ENCODE measurements at places on chromosomes 2 and 18.

GRCh38 chr2:113013336-113013661 lies 8.0 kb downstream of the IL36A start:
- no peak for DNase-seq

DNA sequence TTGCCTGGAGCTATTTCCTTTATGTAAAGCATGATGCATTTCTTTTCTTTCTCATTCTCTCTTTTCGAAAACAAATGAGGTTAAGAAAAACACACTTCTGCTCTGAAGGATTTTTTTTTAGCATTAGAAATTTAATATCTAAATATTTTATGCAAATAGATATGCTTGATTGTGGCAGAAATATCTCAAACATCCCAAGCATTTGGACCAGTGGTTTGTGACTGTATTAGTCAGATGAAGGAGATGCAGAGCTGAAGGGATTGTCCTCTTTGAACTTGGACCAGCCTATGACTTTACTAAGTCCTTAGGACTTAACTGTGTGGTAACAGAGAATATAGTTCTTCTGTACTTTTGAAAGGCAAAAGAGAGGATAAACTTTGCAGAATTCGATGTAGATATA lies 335.9 kb upstream of the NT5C1B start:
- no peak for DNase-seq

DNA sequence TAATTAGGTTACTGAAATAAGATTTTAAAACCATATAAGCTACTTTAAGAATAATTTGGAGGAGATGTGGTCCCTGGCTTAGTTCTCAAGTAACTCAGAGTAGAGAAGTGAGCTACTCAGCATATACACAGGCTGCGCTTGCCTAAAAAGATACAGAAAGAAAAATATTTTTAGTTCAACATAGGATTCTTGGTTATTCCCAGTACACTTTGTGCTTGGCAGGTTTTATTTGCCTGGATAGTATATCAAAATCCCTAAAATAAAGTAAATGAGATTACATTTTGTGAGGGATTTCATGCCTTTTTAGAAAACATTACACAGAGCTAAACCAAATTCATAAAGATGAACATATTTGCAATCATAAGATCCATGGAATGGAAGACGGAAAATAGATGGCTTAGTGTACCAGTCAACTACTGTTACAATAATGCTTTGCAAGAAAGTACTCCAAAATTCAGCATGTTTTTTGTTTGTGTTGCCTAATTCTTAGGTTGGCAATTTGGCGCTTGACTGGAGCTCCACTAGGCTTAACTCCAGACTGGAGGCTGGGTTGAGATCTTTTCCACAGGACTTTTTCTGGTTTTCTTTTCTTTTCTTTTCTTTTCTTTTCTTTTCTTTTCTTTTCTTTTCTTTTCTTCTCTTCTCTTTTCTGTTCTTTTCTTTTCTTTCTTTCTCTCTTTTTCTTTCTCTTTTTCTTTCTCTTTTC lies 600.5 kb upstream of the SYT4 start:
- DNase-seq, result no peak

DNA sequence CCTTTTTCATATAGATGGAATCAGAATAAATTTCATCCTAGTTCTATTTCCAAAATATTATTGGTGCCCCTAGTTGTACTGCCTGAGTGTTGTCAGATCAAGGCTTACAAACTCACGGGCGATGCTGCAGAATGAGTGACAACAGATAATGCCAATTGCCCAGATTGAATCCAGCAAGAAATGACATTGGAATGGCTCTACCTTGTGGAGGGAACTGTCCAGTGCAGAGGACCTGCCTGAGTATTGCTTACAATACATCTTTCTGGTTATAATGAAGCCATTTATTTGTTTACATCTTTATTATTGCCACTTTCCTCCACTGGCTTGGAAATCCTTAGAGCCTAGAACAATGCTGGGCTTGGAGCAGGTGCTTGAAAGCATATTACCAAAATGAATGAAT lies 7.8 kb upstream of the IL1R2 start:
- peak; percentile 22 for DNase-seq

DNA sequence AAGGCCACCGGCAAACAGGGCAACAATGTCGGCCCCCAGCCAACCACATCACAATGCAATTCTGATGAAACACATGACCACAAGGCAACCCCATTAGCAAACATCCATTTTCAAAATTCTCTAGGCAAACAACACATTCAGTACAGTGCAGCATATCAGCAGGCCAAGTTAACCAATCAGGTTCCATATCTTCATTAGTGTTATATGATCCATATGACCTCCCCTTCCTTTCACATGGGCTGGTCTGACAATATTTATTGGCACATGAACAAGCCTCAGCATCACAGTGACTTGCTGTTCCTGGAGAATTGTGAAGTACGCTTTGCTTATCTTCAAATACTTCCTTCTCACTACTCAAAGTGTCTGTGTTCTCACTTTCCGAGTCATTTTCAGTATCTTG lies 19.8 kb downstream of the RNF103 start:
- DNase-seq, result no peak

DNA sequence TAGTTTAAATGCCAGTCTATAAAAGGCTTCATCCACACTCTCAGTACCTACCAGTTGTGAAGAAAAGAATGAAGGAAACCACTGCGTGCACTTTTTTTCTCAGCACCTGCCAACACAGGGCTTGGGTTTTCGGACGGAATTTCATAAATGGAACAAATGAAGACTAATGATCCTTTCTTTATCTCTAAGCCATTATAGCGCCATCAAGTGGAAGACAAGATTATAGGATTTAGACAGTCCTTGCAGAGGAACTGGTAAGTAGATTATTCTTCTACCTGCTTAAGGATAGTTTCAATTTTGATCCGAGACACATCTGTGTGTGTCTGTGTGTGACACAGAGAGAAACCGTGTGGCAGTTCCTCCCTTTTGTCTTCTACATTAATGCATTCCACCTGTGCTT lies 245.6 kb downstream of the NRXN1 start:
- DNase-seq, result no peak

DNA sequence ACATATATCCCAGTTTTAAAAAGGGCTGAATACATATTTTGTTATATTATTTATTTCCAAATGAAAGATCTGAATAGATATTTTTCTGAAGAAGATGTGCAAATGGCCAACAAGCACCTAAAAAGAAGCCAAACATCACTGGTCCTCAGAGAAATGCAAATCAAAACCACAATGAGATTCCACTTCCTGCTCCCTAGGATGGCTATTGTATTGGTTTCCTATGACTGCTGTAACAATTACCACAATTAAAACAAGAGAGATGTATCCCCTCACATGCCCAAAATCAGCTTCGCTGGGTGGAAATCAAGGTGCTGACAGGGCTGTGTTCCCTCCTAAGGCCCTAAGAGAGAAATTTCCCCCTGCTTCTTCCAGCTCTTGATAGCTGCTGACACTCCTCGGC lies 23.2 kb downstream of the ABCB11 start:
- no peak for DNase-seq

GRCh38 chr2:235553696-235554100 lies 59.9 kb downstream of the AGAP1 start:
- no peak for DNase-seq

DNA sequence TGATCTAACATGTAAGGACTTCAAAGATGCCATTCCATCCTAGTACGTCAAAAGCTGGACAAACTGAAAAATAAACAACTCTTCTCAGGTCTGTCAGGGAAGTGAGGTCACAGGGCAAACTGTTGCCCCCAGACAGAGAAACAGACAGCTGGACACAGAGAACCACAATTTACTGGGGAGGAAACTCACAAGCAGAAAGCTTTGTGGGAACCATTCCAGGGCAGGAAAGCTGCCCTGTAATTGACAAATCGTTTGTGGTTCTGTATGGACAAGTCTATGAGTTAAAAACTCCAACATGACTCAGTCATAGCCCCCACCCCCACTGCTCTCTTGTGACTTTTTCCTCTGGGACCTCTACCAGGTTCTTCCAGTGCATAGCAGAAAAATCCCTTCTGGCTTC lies 28.4 kb downstream of the MCEE start:
- peak; percentile 80 for DNase-seq

GRCh38 chr18:10346749-10347415 lies 107.6 kb upstream of the APCDD1 start:
- no peak for DNase-seq

GRCh38 chr2:177983183-177983788 lies 89.3 kb downstream of the PDE11A start:
- DNase-seq, result peak; percentile 58

- no peak for DNase-seq
Observed at GRCh38 chr2:70450641-70451250, 102.9 kb downstream of the TGFA start.

DNA sequence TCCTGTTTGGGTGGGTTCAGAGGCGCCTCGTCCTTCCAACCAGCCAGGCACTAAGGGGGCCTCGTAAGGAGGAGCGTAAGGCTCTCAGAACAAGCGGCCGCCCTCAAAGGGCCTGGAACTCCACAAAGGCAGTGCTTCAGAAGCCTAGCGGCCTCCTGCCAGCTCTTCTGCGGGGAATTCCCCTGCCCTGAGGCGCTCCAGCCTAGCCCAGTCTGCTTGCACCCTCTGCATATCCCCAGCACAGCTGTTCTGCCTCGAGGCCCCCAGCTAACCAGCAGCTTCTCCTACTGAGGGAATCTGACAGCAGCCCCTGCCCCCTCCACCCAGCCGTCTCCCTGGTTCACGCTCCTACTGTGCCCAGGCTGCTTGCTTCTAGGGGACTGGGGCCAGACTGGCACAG lies 265.9 kb downstream of the TFCP2L1 start:
- no peak for DNase-seq

GRCh38 chr2:84494070-84494469 lies 22.2 kb upstream of the DNAH6 start:
- peak; percentile 52 for DNase-seq

DNA sequence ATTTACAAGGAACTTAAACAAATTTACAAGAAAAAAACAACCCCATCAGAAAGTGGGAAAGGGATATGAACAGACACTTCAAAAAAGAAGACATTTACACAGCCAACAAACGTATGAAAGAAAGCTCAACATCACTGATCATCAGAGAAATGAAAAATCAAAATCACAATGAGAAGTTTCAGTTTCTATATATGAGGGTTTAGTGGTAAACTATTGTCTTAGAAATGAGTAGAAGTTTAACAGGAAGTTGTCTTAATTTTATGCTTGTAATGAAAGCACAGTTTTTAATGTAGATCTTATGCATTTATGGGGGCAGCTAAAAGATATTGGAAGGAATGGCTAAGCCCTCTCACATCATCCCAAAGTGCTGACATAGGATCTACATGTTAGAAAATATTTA lies 325.4 kb downstream of the ERBB4 start:
- no peak for DNase-seq

- DNase-seq, result no peak
Observed at GRCh38 chr2:235607546-235608199, 113.8 kb downstream of the AGAP1 start.

- no peak for DNase-seq
Observed at GRCh38 chr2:201939453-201939941, 94.2 kb upstream of the FZD7 start.

GRCh38 chr2:214066862-214067261 lies 344.0 kb upstream of the VWC2L start:
- DNase-seq, result no peak

- no peak for DNase-seq
Observed at GRCh38 chr2:603427-603826, 73.8 kb downstream of the TMEM18 start.

DNA sequence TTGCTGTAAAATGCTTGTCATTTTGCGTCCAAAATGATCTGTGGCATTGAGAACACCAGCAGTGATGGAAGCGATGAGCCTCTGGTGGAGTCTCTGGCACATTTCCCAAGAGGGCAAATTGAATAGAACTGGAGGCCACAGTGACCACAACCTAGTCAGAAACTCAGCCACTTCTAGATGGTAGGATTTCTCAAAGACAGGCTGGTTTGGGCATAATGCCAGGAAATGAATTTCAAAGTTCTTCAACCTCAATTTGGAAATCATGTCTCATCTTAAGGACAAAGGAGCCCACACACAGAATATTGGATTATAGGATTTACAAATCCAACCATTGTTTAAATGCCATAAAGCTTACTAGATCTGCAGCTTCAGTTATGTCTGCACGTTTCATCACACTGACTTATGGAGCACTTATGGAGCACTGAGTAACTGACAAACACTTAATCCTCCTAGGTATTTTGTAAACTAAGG lies 132.1 kb downstream of the COL6A3 start:
- no peak for DNase-seq

DNA sequence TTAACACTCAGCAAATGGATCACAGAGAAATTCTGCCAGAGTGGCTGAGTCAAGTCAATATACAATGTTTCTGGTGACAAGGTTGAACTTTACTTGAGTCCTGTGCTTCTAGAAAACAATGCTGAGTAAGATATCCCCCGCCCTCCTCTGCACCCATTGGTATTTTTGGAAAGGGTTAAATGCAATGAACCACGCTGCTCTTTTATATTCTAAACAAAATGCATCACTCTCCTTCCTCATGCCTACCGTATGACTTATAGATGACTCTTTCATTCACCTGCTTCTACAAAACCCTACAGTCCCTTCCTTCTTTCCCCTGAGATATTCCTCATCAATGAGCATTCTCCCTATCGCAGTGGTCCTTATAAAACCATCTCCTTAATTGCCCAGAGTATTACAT lies 168.8 kb downstream of the TXNL1 start:
- no peak for DNase-seq

GRCh38 chr2:105621038-105621437 lies 123.7 kb upstream of the NCK2 start:
- DNase-seq, result no peak

- DNase-seq, result no peak
Observed at GRCh38 chr18:58581265-58581664, 47.6 kb downstream of the ALPK2 start.

DNA sequence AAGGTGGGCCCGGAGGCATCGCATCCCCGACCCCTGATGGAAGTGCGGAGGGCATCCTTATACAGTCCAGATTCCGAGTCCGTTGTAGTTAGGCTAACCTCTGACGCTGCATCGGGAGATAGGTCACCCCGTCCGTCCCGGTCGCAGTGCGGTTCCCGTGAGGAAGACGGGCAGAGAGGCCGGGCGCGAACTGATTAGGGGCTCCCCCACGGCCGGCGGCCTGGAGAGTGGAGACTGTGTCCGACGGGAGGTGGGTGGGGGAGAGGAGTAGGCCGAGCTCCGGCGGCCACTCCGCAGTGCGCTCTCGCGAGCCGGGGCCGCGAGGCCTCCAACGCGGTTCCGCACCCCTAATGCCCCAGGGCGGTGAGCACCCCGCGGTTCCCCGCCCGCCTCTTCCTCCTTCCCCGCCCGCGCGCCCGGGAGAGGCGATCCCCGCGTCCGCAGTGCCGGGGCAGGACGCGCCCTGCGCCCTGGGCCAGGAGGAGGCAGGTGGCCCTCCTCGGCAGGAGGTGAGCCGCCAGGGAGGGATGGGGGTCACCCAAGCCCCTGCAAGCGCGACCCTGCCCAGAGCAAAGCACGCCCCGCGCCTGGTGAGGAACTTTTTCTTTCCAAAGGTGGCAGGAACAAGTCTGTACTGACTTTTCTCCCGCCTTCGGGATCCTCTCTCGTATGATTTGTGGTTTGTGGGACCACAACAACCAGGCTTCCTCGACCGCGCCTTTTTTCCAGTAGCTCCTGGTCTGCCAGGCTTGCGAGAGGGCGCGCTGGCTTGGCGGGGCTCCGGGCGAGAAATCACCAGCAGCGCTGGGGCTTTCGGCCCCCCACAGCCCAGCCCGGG lies 1.4 kb upstream of the SP5 start:
- no peak for DNase-seq
